CD4-positive, alpha-beta T cell treated with Interleukin-12 subunit alpha and Interleukin-12 subunit beta, for 1 hour (primary cell): ENCODE measurements at places on chromosomes 3 and 15.
A peak's percentile ranks its signal among the peaks of the same experiment; 100 is the strongest.

DNA sequence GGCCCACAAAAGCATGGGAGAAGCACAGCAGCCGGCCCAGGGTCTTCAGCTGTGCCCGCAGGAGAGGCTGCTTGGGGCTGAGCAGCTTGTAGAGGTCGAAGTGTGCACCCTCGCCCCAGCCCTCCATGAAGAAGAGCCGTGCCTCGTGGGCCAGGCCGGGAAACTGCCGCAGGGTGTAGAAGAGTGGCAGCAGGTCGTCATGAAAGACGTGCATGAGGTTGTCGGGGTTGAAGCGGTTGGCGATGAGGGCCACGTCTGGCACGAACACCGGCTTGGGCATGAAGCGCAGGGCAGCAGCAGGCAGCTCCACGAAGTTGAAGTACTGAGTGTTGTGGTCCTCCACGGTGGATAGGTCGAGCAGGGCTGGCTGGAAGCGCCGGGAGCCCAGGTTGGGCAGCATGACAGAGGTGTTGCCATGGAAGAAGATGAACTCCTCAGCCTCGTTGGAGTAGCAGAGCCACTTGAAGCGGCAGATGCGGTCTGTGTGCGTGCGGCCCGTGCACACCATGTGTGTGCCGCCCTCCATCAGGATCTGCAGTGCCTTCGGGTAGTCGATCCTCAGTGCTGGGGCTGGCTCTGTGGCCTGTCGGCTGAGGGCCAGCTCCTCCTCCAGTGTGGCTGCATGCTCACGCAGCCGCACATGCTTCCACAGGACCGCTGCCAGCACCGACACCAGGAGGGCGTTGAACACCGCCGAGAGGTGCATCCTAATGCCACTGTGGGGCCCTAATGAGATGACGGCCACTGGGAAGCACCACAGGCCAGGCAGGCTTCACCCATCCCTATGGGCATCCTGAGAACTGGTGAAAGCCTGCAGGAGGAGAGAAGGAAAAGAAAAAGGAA lies 24.9 kb downstream of the POMGNT2 start:
- DNase-seq: no peak

- no peak for DNase-seq
Measured at GRCh38 chr3:171168086-171168485, 141.6 kb upstream of the SLC2A2 start.

- DNase-seq: no peak
Measured at GRCh38 chr3:197082871-197083270, 53.3 kb upstream of the MELTF start.

DNA sequence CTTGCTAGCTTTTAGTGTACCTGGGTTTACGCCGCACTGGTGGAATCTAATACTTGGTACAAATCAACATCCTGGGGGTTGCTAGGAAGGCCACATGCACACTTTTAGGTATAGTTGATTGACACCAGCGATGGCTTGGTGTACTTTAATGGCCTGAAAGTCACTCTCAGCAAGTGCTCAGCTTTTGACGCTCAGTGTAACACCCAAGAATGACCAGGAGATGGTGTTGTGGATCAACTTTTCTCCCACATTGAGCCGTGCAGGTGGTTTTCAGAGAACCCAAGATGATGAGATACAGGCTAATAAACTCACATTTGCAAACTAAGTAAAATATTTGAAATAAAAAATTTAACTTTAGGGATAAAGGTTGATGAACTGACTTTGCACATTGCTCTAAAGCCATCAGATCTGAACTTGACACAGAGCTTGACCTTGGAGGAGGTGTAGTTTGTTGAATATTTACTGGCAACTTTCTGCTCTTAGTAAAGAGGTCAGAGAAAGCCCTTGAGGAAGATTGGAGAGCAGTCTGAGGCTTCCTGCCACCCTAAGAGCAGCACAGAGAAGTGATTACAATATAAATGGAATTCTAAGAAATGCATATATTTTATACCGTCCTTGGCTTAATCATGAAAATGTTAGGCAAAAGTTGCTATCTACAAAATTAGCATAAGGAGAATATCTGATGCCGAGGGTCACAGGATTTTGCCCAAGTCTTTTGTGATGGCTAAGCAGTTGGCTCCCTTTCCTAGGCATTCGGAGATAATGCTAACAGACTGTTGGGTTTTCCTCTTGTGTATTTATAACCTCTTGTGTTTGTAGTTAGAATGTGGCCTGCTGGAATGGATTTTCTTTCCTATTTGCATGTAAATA lies 143.4 kb upstream of the RASGRP1 start:
- DNase-seq: peak; percentile 62

GRCh38 chr3:143207338-143207961 lies 87.9 kb downstream of the CHST2 start:
- no peak for DNase-seq

- DNase-seq: no peak
Measured at GRCh38 chr15:89669941-89670340, 9.2 kb downstream of the PLIN1 start.

- DNase-seq: peak; percentile 65
Measured at GRCh38 chr3:149808209-149808829, 4.7 kb upstream of the RNF13 start.

GRCh38 chr3:138062037-138062436 lies 52.1 kb downstream of the CLDN18 start:
- DNase-seq: no peak
